ENCODE measurements at places on chromosomes 7 and 10. TPM values are rescaled to one million over a fixed set of nuclear protein-coding genes. Genes with fewer than 3 reads are reported as not detected.

The MRPL32 gene
- 54.8 TPM for total RNA-seq

The FAM25G gene
- total RNA-seq, result not detected

The VGF gene
- not detected for total RNA-seq

The KEL gene
- total RNA-seq, result not detected

The MICALL2 gene
- 80.0 TPM for total RNA-seq

The FEZF1 gene
- total RNA-seq, result not detected

The AFAP1L2 gene
- 7.7 TPM for total RNA-seq

The EPO gene
- total RNA-seq, result not detected

The CDK14 gene
- 14.6 TPM for total RNA-seq

The RET gene
- not detected for total RNA-seq

DNA sequence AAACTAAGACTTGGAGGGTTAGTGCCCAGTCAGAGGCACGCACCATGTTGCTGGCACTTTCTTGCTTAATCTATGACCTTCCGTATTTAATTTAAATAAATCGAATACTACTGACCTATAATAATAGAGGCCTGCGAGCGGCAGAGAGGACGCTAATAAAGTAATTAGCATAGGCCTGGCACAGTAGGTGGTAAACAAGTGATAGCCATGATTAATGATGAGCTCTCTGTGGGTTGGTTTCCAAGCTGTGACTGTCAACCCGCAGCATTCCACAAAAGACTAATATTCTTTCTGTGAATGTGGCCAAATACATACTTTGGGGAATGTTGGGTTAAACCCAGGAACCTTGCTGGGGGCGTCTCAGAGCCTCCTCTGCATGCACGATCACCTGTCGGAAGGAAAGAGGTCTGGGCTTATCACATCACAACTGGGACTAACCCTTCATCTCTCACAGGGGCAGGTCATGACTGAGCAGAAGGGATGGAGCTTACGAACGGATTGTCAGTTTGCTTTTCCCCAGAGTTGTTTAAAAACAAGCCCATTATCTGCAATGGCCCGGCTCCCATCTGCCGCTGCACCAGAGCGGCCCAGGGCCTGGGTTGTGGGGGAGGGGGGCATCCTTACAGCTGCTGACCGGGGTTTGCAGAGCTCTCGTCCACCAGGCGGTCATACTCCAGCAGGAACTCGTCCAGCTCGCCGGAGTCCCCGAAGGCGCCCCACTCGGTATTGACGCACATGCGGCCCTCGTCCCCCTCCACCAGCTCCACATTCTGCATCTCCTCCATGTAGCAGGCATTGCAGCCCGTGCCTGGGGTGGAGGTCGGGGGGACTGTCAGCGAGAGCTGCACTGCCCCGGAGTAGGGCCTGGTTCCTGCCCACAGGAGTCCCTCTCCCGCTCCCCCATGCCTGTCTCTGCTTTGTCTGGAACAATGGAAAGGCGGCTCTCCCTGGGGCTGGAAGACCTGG lies 6.2 kb upstream of the MYL7 start:
- no peak overlapping the region for H3K4me3 ChIP-seq
- no peak overlapping the region for H3K27ac ChIP-seq
- no peak for DNase-seq
- no peaks in the 10 kb centered on the region for H3K27me3 ChIP-seq
- H3K36me3 ChIP-seq, result no peaks in the 10 kb centered on the region

DNA sequence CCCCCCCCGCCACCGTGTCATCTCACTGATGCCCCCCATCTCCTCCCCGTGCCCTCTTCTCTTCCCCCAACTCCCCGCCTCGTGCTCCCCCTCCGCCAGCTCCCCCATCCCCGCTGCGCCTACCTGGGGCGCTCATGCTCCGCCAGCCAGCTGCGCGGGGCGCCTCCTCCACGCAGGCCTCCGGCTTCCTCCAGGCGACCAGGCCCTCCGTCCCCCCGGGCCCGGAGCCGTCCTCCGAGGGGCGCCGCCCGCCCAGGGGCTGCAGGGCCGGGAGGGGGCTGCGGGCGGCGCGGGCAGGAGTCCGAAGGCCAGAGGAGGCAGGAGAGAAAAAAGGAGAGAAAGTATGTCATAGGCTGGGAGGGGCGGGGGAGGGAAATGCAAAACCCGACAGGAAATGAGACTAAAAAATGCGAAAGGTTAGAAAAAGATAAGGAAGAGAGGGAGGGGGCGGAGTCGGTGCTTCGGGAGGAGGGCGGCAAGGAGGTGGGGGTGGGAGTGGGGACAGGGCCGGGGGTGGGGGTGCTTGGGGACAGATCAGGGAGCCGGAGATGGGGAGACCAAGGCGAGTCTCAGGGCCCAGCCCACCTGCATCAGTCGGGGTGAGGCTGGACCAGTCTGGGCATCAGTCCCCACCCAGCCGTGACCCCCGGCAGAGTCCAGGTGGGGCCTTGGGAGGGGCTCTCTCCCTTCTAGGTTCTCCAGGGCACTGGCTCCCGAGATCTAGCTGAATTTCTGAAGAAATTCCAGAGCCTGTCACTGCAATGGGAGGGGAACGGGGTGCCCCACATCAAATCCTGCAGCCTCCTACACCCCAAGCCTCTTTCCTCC lies at the start of gene CARD11:
TSS of gene CARD11 (minus strand) at position 324 of the 828 bp plus-strand sequence. CDS start 85,361 bp downstream, outside the sequence.
- no peaks in the 10 kb centered on the region for H3K36me3 ChIP-seq
- H3K27me3 ChIP-seq, result no peaks in the 10 kb centered on the region
- peak within 1 kb of the TSS; percentile 68 for H3K4me3 ChIP-seq
- H3K27ac ChIP-seq, result no peak within 1 kb of the TSS
- no peak for DNase-seq
- peaks cover 3% of the 10 kb centered on the region for H3K4me1 ChIP-seq

- H3K36me3 ChIP-seq, result no peaks in the 10 kb centered on the region
- no peak overlapping the region for H3K27ac ChIP-seq
- H3K4me1 ChIP-seq, result peaks cover 9% of the 10 kb centered on the region
- H3K4me3 ChIP-seq, result no peak overlapping the region
- H3K27me3 ChIP-seq, result no peaks in the 10 kb centered on the region
These were observed 2.9 kb downstream of the MYL10 start for GRCh38 chr7:101626069-101626671.

DNA sequence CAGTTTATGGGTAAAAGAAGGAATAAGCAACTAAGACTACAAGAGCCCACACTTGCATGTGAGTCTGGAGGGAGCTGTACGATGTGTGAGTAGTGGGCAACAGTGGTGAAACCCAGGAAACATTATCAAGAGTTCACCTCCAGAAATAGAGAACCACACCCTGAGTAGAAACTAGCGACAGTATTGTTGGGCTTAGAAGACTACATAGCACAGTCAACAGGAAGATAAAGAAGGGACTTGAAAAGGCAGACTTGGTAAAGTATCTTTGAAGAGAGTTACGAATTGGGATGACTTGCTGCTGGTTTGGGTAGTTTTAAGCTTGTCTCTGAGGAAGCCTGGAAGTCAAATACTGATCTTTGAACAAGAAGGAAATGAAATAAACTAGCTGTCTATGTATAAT lies 223.2 kb upstream of the GNAI1 start:
- no peak overlapping the region for H3K27ac ChIP-seq
- no peak overlapping the region for H3K4me3 ChIP-seq
- no peak for DNase-seq
- H3K27me3 ChIP-seq, result no peaks in the 10 kb centered on the region
- H3K4me1 ChIP-seq, result no peaks in the 10 kb centered on the region
- H3K36me3 ChIP-seq, result no peaks in the 10 kb centered on the region

GRCh38 chr10:102537367-102537766 lies 33.6 kb downstream of the SUFU start:
- no peaks in the 10 kb centered on the region for H3K4me1 ChIP-seq
- DNase-seq, result no peak
- no peak overlapping the region for H3K27ac ChIP-seq
- H3K27me3 ChIP-seq, result no peaks in the 10 kb centered on the region
- H3K4me3 ChIP-seq, result no peak overlapping the region

DNA sequence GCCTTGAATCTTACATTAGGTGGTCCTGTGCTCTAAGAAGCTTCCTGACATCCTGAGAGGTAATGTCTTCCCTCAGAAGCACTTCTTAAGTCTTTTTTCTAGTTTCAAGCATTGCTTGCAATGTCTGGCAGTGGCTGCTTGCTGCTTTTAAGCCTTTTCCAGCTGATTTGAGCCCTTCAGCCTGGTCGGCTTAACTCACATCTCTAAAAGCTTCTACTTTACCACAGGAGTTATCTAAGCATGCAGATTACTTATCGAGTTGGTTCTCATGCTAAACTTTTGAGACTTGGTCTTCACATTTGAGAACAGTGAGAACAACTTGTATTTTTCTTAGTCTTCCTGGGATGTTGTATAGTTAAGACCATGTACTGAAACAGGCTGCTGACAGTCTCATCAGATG lies 3.9 kb downstream of the LRMDA start:
- H3K36me3 ChIP-seq, result no peaks in the 10 kb centered on the region
- H3K27ac ChIP-seq, result no peak overlapping the region
- no peak overlapping the region for H3K4me3 ChIP-seq
- no peak for DNase-seq

DNA sequence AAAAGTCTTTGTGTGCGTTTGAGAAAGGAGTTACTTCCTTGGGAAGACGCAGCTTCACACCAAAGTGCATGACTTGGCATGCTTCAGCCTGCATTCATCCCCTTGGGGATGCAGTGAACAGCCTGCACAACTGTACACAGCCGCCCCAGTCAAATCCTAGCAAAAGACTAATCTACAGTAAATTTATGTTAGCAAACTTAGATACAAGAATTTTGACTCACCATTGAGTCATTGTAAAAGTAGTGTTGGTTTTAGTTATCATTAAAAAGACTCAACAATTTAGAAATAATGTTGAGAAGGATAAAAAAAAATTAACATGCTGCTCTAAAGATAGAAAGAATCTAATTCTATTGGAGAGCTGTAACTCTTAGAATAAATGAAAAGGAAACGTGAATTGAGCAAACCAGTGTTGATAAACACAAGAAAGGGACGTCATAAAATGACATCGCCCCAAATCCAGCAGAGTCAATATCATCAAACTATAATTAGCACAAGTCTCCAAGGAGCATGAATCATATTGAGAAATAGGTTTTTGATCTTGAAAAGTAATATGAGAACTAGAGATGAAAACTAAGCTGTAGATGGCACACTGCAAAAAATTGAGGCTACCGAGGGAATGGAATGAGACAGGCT lies 11.9 kb upstream of the OPTN start:
- peaks cover 6% of the 10 kb centered on the region for H3K4me1 ChIP-seq
- no peaks in the 10 kb centered on the region for H3K27me3 ChIP-seq
- no peak for DNase-seq
- no peaks in the 10 kb centered on the region for H3K36me3 ChIP-seq
- peak overlapping the region; percentile 57 for H3K27ac ChIP-seq
- peak overlapping the region; percentile 12 for H3K4me3 ChIP-seq

DNA sequence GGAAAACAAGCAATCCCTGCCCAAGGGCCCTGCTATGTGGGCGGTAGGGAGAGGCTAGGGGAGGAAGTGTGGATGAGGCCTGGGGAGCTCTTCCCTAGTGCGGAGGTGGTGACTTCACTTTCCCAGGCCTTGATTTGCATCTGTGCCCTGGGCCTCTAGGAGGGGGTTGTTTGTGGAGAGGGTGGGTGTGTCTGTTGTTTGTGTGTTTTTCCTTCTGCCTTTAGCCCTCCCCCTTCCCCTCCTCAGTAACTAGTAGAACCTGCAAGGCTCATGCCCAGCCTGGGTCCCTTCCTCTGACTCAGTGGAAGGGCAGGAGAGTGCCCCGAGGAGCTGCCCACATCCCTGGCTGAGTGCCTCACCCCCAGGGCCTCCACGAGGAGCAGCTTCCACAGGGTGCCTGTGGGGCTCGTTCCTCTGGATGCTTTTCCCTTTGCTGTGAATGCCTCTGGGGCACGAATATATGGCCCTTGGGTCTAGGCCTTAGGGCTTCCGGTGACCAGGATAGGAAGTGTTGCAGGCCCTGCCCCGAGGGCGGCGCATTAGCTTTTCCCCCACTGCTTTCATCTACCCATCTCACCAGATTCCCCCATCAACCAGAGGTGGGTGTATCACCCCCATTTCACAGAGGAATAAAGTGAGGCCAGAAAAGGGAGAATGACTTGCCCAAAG lies 89.4 kb upstream of the DUSP5 start:
- no peak for DNase-seq
- no peak overlapping the region for H3K4me3 ChIP-seq
- H3K27me3 ChIP-seq, result no peaks in the 10 kb centered on the region
- no peak overlapping the region for H3K27ac ChIP-seq
- no peaks in the 10 kb centered on the region for H3K36me3 ChIP-seq

DNA sequence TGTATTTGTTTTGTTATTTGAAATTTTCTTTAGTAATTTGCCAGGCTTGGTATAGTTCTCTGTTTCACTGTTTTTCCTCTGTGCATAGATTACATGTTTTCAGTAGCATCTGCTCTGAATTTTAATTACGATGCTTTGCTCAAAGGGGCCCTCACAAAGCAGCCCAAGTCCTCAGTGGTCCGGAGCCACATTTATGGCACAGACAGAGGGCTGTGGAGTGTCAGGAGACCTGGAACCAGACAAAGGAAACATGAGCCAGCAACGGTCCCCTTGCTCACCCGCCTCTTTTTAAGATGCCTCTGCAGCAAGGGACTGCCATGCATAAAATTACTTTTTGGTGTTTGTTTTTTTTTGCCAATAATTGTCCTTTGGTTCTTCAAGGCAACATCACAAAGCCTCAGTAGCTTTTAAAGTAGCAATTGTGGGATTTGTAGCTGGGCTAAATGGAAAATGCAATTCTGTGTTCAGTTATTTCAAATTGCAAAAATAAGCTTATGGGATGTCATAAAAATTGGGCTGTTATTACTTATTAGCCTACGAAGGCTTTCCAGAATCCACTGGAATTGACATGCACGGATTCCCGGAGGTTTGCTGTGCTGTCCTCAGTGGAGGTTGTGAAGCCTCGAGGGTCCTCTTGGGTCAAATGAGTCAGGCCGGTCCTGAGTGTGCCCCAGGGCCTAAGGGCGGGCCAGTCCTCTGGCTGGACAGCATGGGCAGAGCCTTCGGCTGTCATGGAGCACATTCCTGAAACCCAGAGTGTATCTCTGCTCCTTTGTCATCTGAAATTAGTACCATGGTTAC lies 422.8 kb downstream of the GLRX3 start:
- H3K4me1 ChIP-seq, result no peaks in the 10 kb centered on the region
- no peak overlapping the region for H3K4me3 ChIP-seq
- H3K27me3 ChIP-seq, result no peaks in the 10 kb centered on the region
- H3K36me3 ChIP-seq, result no peaks in the 10 kb centered on the region
- H3K27ac ChIP-seq, result no peak overlapping the region

- no peaks in the 10 kb centered on the region for H3K27me3 ChIP-seq
- no peak for DNase-seq
- no peak overlapping the region for H3K4me3 ChIP-seq
- H3K4me1 ChIP-seq, result no peaks in the 10 kb centered on the region
These were observed 36.1 kb downstream of the LRRN3 start for GRCh38 chr7:111126987-111127386.

DNA sequence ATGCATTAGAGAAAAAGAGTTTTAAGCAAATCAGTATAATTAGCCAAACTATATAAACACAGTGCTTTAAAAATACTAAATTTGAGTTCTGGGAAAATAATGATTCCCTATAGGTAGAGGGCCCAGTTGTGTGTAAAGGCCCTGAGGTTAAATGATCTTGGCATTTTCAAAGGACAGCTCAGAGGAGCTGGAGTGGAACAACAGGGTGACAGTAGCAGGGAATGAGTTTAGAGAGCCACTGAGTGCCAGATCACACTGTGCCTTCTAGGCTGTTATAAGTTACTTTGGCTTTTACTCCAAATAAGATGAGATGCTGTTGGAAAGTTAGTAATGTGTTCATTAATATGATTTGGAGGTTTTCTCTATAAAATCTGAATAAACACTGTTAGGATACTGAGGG lies 34.6 kb downstream of the VWDE start:
- DNase-seq, result no peak
- H3K4me1 ChIP-seq, result no peaks in the 10 kb centered on the region
- no peak overlapping the region for H3K27ac ChIP-seq
- H3K36me3 ChIP-seq, result no peaks in the 10 kb centered on the region
